Activated CD8-positive, alpha-beta T cell treated with anti-CD3 and anti-CD28 coated beads for 36 hours (primary cell): ENCODE measurements at places on chromosomes 3 and 15. TPM values are rescaled to one million over a fixed set of nuclear protein-coding genes. Genes with fewer than 3 reads are reported as not detected.

FEM1B gene
- total RNA-seq: 44.4 TPM

GPR171 gene
- total RNA-seq: 91.8 TPM

RTP2 gene
- total RNA-seq: not detected

SH3GL3 gene
- not detected for total RNA-seq

AGBL1 gene
- total RNA-seq: not detected

LRRC49 gene
- not detected for total RNA-seq

MAP1A gene
- total RNA-seq: 0.86 TPM

IL17RC gene
- total RNA-seq: 0.32 TPM

PAK6 gene
- total RNA-seq: 0.67 TPM

SLC28A1 gene
- not detected for total RNA-seq

- DNase-seq: no peak
Measured at GRCh38 chr15:34133511-34133910, 31.6 kb downstream of the PGBD4 start.

GRCh38 chr3:100260081-100260684 is 609 bp upstream of the TBC1D23 start:
- DNase-seq: no peak

- no peak for DNase-seq
Measured at GRCh38 chr15:30979457-30979856, 12.0 kb downstream of the MTMR10 start.

GRCh38 chr15:61227269-61227949 is 1.7 kb downstream of the RORA start:
- no peak for DNase-seq

DNA sequence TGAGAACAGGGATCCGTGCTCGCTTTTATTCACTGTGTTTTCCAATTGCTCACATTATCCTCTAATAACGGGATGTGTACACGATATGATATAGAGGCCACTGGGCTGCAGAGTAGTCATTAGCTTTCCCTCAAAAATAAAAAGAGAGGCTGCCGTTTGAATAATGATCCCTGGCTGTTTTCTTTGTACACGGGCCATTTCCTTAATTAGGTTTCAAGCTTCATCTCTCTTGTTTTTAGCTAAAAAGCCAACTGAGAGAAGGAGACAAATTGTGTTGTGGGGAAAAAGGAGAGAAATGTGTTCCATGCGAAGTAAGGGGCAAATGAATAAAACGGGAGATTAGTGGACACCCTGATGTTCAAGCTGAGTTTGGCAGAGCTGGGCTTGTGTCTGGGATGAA is 174.2 kb downstream of the CACNA2D3 start:
- no peak for DNase-seq

- no peak for DNase-seq
Measured at GRCh38 chr3:120364821-120365220, 15.7 kb upstream of the LRRC58 start.

GRCh38 chr3:158368271-158368670 is 202.7 kb upstream of the MLF1 start:
- no peak for DNase-seq

DNA sequence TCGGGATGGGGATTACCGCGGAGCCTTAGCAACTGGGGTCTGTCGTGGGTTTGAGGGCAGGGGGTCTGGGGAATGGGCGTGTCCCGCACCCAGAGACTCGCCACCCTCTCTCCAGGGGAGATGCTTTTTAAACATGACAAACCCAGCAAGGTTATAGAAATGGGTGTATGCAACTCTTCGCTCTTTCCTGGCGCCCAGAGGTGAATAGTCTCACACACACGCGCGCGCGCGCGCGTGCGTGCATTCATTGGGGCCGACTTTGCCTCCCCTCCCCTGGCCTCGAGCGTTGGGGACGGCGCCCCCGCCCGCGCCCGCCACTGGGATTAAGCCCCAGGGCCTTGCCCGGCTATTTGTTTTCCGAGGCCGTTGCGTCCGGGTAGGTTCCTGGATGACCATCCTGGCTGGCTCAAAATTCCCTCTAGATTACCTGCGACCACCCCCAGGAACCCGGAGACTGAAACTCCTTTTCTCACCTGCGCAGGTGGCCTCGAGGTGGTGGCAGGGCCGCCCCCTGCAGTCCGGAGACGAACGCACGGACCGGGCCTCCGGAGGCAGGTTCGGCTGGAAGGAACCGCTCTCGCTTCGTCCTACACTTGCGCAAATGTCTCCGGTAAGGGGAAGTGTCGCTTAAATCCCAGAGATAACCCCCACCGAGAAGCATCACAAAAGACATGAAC is 777 bp downstream of the GPR160 start:
- peak; percentile 54 for DNase-seq

- no peak for DNase-seq
Measured at GRCh38 chr3:13347390-13347950, 72.7 kb downstream of the NUP210 start.

DNA sequence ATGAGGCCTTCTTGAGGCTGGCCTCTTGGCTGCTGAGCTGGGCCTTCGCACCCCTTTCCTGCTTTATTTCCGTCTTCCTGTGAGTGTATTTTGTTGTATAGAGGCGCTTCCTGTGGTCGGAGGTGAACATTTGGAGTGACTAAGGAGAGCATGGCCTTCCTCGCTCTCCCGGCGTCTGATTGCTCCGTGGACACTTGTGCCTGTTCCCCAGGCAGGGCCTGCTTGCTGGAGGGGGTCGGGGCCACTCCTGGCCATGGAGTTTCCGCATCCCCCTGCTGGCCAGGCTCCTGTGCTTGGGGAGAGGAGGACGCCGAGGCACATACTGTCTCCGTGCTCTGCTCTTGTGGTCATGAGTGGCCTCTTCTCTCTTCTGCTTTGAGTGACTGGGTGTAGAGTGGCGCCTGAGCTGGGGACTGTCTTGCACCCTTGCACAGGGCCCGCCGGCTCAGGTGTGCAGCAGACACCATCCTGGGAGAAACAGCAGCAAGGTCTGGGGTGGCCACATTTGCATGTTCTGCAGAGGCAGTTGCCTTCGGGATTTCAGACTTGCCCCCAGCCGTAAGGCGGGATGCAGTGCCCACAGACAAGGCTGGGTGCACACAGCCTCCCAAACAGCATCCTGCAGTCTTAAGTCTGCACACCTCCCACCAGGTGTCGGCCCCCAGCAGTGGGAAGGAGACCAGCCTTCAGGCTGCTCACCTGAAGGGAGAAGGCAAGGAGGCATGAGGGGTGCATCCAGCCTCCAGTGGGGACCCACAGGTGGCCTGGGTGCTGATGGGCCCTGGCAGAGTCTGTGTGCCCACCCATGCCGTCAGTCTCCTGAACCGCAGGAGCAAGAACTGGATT is 16.4 kb downstream of the KLF13 start:
- peak; percentile 55 for DNase-seq

- no peak for DNase-seq
Measured at GRCh38 chr3:37715976-37716375, 145.7 kb upstream of the CTDSPL start.

DNA sequence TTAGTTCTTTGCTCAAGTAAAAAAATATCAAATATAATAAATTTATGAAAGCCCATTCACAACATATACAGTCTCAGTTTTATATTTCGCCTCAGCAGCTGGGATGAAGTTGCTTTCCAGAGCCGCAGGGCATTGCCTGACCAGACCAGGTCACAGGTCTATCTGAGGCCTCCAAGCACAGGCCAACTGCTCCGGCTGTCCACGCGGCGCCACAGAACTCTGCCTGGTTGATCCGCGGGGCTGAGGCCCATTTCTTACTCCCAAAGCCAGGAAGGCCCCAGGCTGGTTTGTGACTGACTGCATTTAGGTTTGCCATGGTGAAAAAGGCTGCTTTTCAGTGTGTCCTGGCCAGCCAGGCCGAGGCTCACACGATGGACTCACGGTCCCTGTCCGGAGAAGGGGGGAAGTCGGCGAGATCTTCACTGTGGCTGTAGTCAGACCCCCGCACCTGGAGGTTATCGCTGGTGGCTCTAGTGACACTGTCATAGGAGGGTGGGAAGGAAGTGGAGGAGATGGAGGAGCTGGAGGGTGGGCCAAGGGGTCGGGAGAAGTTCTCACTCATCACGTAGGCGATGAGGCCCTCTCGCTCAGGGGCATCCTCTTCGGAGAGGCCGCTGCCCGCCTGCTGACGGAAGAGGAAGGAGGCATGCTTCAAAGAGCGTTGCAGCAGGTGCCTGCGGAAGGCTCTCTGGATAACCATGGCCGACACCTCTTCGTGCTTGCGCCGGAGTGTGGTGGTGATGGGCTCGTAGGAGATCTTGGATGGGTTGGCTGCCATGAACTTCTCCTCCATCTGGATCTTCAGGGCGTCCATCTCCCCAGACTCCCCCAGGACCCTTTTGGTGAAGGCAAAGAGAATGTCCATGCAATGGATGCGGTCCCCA is 54.1 kb downstream of the EXOG start:
- DNase-seq: no peak

- DNase-seq: peak; percentile 32
Measured at GRCh38 chr3:27253831-27254230, 115.4 kb downstream of the NEK10 start.

- DNase-seq: no peak
Measured at GRCh38 chr15:64337761-64338160, 18.2 kb downstream of the CSNK1G1 start.

- no peak for DNase-seq
Measured at GRCh38 chr3:18575573-18575972, 150.4 kb upstream of the SATB1 start.

DNA sequence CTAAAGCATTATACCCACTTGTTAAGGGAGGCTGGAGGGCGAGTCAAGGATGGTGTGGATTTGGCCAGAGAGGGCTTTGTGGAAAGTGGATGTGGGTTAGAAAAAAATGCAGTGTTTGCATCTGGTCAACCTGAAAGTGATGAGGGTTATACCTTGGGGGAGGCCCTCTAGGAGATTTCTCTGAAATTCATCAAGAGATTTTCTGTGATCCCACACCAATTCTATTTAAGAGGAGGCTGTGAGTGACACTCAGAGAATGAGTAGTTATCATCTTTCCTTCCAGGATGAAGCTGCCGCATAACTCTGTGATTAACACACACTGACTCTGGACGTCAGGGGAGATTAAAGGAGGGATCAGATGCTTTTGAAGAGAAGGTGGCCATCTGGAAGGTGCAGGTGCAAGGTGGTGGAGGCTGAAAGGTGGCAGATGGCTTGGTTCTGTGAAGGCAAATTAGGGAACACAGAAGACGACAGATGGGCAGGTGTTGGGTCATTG is 54.8 kb downstream of the ANAPC13 start:
- no peak for DNase-seq

- no peak for DNase-seq
Measured at GRCh38 chr3:102353805-102354204, 81.0 kb upstream of the ZPLD1 start.

DNA sequence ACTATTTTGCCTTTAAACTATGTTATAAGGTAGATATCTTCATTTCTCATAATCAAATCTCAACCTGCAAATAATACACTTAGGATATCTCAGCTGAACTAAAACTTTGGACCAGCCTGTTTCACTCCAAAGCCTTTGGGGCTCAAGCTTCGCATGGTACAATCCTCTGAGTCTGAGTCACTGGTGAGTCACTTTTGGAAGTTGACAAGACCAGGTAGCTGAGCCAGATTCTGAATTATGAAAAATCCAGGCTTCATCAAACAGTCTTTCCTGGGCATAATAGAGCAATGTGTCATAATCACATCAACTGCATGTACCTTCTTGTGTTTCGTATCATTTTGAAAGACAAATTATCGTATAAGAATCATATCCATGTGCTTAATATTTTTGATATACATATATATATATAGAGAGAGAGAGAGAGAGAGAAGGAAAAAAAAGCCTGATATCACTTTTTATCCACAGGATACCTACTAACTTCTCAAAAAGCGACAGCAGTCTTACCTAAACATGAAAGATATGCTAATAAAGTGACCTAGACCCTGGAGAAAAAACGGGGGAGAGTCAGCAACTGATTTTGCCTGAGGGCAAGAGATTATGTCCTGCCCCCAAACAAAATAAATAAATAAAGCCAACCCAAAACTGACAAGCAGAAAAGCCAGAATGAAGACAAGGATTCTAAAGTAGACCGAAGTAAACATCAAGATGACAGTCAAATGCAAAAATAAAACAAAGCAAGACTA is 263.9 kb upstream of the TGFBR2 start:
- DNase-seq: peak; percentile 42

DNA sequence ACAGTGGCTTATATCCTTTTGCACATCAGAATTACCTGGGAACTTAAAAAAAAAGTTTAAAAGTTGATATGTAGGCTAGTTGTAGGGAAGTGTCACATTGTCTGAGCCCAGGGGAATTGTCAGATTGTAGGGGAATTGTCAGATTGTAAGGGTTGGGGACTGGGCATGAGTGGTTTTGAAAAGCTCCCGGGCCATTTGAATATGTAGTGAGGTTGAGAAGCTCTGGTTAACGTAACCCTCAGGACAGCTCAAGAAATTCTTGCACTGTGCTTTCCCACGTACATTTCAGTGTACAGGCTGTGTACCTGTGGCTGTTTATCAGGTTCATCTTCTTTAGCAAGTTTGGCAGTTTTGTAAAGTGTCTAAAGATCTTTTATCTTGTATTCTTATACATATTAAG is 107.0 kb downstream of the FNDC3B start:
- DNase-seq: no peak

- DNase-seq: no peak
Measured at GRCh38 chr3:169323578-169324451, 339.7 kb downstream of the MECOM start.

DNA sequence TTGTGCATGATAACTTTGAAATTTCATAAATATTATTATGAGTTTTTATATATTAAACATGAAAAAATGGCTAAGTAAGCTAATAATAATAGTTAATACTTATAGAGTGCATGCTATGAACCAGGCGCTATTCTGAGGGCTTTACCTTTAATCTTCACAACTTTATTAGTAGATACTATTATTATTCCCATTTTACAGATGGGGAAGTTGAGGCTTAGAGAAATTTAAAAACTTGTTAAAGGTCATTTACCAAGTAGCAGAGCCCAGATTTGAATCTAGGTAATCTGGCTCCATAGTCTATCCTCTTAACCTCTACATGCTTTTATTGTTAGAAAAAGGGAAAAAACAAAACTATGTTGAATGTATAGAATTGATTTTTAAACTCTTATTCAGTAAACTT is 60.4 kb downstream of the TRPC1 start:
- no peak for DNase-seq

DNA sequence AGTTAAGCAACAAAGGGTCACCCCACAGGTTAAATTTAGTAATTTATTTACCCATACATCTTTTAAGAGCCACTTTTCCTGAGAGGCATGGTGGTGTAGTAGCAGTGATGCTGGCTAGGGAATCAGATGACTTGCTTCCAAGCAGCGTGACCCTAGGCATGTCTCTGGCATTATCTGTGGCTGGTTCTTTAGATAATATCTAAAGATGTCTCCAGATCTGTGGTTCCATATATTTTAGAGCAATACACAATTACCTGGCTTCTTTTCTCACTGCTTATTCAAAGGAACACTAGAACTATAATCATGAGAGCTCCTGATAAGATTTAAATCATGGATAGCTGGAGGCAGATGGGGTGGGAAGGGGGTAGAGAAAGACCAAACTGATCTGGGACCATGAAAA is 21.1 kb upstream of the MEIS2 start:
- no peak for DNase-seq
